ENCODE measurements at places on chromosomes 16 and 17.

DNA sequence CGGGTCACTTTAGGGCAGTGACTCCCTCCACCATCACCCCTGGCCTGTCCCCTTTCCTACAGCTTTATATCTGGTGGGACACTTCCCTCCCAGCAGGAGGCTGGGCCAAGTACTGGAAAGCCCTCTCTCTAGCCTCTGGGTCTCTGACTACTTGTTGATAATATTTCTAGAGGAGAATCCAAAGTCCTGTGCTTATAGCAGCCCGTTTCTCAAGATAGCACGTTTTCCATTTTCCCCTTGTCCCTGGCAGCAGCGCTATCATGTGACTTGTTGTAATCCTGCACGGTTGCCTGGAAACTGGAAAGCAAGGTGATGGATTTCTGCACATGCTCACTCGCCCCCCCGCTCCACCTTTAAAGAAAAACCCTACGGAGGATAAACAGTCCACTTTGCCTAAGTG, 3.3 kb upstream of the AXIN2 start:
- no peak for DNase-seq

DNA sequence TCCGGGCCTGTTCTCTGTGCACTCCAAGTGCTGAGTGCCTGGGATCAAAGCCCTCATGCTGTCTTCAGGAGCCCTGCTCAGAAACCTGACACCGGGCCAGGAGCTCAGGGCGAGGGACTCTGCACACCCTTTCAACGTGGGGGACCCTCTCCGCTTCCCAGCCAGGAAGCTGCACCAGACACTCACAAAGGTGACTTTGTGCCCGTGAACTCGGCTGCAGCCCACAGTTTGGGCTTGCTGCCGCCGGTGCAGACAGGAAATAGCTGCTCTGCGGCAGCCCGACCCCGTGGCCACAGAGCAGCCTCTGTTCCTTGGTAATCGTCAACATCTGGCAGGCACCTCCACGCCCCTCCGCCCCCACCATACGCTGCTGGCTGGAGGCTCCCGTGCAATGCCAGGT, 93.4 kb upstream of the METRNL start:
- DNase-seq = peak; percentile 80

- DNase-seq = no peak
Measured at GRCh38 chr17:60230358-60230757, 80.6 kb downstream of the CA4 start.

GRCh38 chr16:2160915-2161551, 5.5 kb downstream of the TRAF7 start:
- no peak for DNase-seq

GRCh38 chr16:88064011-88064888, 113.0 kb downstream of the BANP start:
- no peak for DNase-seq

- DNase-seq = no peak
Measured at GRCh38 chr17:73727941-73728340, 83.7 kb upstream of the SDK2 start.

DNA sequence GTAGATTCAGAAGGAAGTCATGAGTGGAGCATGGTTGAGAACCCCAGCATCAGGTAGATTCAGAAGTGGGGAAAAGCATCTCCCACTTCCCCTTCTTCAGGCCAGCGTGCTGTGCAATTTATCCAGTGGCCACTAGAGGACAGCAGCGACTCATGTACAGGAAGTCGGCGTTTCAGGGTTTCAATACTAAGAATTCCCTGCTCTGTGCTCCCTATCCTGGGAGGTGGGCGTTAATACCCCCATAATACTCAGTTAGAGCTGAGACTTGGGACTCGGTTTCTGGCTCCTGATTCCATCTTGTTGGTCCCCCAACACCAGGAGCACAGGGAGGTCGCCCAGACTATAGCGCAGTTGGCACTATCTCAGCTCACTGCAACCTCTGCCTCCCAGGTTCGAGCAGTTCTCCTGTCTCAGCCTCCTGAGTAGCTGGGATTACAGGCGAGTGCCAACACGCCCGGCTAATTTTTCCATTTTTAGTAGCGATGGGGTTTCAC, 75.3 kb upstream of the AMZ2 start:
- DNase-seq = peak; percentile 88

DNA sequence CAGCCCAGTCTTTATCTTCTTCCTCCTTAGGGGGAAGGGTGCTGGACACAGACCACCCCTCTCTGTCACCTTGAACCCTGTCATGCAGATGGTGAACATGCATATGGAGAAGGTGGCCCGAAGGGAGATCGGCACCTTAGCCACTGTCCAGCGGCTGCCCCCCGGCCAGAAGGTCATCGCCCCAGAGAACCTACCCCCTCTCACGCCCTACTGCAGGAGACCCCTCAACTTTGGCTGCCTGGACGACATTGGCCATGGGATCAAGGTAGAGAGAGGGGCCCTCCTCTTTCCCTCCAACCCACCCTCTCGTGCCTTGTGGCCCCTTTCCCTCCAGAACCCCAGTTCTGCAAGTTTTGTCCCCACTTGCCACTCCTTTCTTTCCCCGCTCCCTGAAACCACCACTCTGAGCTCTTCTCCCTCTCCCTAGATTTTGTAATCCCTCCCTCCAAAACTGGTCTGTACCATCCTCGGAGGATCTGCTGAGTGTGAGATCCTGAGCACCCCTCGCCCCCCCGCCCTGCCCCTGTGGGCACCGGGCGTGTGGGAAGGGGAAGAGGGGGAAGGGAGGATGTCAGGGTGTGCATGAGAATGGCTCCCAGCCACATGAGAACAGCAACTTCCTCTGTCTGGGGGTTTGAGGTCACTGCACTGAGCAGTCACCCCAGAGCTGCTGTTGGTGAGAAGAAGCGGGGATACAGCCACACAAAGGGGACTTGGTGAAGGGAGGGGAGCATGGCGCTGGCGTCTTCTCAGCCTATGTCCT, 7.3 kb downstream of the ABI3 start:
- DNase-seq = peak; percentile 93

DNA sequence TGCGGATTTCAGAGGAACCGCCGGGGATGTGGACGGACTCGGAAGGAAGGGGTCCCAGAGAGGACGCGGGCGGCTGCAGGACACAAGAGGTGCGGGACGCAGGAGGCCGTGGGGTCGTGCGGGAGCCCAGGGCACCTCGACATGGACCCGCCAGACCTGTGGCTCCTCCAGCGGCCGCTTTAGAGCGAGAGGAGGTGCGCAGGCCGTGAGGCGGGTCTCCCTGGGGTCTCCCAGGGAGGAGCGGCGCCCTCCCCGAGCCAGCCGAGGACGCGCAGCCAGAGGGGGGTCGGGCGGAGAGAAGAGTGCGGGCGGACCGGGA, 6.8 kb upstream of the FLYWCH1 start:
- DNase-seq = no peak

DNA sequence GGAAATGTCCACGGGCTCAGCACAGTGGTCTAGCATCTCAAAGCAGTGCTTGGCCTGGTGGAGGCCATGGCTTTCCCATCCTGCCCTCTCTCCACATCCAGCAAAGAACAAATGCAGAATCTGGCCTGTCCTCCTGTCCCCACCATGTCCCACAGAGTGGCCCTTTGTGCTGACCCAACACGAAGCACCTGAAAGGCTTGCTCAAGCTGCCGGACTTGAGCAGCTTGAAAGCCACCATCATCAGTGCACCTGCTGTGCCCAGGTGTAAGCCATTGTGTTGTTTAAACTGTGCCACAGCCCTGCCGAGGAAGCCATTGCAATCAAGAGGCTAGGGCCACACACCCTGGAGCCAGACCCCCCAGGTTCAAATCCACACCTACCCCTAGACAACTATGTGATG, 115.5 kb downstream of the SOCS1 start:
- DNase-seq = no peak

GRCh38 chr16:64182985-64183384, 938.9 kb downstream of the CDH11 start:
- no peak for DNase-seq

GRCh38 chr16:86338403-86339115, 171.8 kb upstream of the FOXF1 start:
- no peak for DNase-seq

GRCh38 chr16:82045465-82045864, 10.4 kb downstream of the HSD17B2 start:
- no peak for DNase-seq

DNA sequence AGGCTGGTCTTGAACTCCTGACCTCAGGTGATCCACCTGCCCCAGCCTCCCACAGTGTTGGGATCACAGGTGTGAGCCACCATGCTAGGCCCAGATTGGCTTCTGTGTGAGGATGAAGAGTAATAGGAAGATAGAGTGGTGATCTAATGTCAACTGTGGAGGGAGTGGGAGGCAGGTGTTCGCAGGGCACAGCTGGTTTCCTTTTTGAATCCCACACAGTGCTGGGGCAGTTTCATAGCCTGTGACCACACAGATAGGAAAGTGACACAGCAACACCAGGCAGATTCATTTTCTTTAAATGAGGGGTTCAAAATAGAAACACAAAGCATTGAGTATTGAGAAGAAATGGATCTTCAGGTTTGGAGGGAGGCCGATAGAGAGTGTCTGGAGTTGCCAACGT, 540.3 kb downstream of the WWOX start:
- no peak for DNase-seq

- no peak for DNase-seq
Measured at GRCh38 chr17:15405058-15405415, 62.4 kb downstream of the CDRT4 start.

DNA sequence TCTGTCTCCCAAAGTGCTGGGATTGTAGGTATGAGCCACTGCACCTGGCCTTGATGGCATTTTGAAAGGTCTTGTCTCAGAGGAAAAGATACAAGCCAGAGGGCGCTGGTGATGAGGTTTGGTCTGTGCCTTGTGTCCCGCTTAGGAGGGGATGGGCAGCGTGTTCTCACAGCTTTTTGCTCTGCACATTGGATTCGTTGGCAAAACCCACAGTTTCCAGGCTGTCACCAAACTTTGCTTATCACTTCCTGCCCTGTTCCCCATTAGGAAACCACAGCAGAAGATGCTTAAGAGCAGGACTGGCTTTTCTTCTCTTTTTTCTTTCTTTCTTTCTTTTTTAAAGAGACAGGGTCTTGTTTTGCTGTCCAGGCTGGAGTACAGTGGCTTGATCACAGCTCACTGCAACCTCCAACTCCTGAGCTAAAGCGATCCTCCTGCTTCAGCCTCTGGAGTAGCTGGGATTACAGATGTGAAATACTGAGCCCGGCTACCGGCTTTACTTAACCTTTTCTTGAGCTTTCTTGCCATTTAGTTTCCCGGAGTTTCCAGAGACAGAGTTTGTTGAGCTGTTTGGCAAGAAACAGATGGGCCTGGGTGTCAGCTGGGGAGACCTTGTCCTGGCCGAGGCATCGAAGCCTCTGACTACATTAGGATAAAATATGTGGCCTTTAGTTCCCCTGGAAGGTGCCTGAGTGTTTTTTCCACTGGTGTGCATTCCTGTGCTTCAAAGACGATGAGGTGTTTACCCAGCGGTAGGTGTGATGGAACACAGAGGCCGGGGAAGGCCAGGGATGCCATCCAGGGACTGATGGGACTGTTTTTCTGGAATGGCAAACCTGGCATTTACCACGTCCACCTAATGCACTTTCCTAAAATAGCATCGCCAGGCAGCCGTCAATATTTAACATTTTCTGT, 112.9 kb downstream of the ABCC1 start:
- no peak for DNase-seq

- DNase-seq = peak; percentile 11
Measured at GRCh38 chr17:8798846-8799569, at the start of gene MFSD6L. Gene MFSD6L (minus strand): TSS chr17:8799365. CDS start chr17:8799120, 245 bp downstream.

DNA sequence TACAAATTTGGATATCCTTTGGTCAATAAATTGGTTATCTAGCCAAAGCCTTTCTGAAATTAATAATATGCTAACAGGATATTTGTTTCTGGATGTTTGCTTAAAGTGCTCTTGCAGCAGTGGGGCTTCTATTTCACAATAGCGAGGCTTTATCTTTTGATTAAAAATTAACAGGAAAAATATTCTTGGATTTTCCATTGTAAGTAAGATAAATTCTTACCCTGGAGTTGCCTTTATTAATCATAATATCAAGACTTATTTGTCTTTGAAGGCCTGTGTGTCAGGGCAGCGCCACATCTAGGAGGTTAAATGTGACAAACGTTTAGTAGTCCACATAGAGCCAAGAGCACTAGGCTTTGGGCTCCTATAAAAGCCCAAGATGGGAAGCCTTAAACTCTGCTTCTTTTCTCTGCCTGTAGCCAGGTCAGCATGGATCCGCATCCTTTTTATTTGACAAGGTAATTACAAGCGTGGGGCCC, 5.3 kb downstream of the TMEM97 start:
- DNase-seq = no peak

DNA sequence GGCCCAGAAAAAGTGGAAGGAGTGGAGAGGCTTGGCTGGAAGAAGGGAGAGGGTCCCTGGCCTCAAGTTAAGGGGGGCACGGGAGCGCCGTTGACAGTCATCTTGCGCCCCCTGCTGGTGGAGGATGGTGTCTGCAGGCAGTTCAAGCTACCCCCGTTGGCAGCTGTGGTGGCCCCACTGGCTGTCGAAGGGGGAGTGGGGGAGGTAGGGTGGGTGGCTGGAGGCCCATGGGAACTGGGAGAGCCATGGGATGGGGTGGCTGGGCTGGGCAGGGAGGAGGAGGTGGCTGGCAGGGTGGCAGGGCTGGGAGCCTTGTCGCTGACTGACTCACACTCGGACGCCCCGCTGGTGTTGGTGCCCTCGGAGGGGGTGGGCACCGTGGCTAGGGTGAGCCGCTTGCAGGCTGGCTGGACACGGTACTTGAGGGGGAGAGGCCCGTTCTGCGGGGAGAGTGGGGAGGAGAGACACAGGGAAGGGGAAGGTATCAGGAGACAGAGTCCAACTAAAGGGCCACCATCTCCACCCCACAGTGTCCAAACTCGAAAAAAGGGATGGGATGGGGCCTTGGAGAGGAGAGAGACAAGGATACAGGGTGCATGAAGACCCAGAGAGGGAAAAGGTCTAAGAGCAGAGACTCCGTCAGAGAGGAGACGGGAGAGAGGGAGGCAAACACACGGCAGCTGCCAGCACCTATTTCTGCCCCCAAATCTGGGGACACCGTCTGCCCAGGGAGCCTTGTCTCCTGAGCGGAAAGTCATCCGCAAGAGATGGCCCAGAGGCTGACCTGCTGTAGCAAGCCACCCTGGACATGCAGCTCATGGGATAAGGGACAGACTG, 5.2 kb downstream of the CISD3 start:
- peak; percentile 78 for DNase-seq

GRCh38 chr17:68359791-68360535, 68.7 kb downstream of the ARSG start:
- no peak for DNase-seq

DNA sequence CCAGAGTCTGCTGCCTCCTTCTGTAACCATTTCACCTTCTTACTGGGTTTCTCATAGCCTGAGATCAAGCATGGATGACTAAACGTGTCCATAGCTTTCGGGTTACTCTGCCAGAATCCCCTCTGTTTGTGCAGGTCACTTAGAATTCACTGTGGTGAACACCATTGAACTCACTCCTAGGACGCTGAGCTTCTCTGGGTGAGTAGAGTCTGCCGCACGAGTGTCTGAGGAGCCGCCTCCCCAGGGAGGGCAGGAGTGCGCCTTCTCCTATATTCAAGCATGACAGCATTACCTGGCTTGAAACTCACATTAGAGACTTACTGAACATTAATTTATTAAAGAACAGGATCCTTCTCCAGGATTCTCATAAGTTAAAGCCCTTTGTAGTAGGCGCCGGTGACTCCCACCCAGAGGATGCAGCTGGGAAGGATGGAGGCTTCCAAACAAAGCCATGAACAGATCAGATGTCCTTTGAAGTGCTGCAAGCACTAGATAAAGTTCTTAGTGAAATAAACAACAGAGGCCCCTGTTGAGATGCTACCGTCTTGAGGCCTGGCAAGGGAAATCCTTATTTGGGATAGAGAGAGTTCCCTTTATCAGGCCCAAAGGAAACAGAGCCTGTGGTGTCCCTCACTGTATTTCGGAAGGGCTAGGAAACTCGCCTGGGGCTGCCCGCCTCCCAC, 144.6 kb upstream of the PLCG2 start:
- no peak for DNase-seq
